Stimulated activated CD8-positive, alpha-beta memory T cell treated with anti-CD3 and anti-CD28 coated beads, Interleukin-4, amount 100 ng/mL, for 1 hour (primary cell): ENCODE measurements at places on chromosomes 13 and 19.

DNA sequence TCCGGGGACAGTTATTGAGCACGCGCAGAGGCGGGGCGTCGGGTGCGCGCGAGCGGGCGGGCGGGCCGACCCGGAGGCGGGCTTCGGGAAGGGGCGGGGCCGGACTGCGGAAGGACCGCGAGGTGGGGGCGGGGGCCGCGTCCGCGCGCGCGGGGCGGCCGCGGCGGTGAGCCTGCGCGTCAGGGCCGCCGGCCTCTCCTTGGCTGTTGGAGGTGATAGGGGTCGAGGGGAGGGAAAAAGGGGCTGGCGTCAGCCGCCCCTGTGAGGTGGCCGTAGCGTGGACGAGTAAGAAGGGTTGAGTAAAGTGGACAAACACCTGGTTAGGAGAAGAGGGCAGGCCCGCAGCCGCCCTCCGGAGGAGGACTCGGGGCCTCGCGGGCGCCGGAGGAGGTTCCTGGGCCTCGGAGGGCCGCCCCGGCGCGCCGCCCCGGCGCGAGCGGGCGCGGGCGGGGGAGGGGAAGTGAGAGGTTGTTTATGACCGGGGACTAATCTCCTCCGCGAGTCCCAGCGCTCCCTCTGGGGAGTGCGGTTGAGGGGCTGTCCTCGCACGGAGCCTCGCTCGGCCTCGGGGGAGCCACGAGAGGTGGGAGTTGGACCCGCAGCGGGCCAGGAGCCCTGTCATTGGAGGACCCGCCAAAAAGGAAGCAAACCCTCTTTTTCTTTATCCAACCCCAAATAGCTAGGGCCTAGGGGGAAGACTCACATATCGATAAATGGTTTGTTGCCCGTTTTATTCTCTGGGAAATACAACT, 547 bp upstream of the INTS6 start:
- peak; percentile 94 for DNase-seq

DNA sequence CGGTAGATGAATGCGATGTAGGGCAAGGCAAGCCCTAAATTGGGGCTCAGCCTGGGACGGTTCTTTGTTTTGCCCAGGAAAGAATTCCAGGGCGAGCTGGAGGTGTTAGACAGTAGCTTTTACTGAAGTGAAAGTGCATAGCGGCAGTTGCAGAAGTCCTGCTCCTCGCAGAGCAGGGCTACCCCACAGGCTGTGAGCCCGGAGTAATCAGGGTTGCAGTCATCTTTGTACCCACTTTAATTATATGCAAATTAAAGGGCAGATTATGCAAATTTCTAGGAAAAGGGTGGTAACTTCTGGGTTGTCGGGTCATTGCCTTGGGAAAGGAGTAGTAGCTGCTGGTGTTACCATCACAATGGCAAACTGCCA, 30.5 kb downstream of the VAV1 start:
- no peak for DNase-seq

DNA sequence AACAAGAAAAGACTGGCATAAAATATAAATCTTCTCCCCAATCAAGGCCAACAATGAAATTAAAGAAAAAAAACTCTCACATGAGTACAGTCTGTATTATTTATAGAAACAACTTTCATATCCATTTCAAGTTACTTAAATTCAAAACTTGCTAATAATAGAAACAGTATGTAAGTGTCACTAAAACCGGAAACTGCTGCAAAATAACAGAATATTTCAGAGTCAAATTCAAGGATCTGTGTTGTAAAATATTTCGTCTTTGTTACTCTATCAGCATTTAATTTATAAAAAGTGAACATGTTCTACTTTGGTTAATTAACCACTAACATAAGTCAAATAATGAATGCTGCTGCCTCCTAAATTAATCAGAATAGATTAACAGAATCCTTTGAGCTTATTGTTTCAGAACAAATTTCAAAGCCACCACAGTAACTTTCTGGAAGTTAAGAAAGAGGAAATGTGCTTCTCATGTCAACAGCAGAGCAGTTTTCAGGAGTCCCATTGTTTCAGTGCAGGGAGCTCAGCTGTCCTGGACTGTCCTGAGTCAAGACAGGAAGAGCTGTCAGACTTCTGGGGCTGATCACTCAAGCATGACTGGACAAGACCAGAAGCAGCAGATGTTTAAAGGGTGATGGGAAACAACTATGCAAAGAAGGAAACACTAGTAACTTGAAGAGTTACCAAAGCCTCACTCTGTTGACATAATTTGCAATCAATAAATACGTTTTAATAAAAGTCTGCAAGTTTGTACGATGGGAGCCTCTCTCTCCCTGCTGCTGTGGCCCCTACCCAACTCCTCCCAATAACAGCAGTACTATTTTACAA, 76.9 kb downstream of the FOXO1 start:
- no peak for DNase-seq

- no peak for DNase-seq
These were observed 1.5 kb upstream of the UPF3A start for GRCh38 chr13:114279758-114280355.

- no peak for DNase-seq
These were observed 4.6 kb upstream of the CACNG8 start for GRCh38 chr19:53958168-53958571.

- DNase-seq: no peak
These were observed 66.8 kb upstream of the MCF2L start for GRCh38 chr13:112902101-112902651.
